ENCODE measurements at places on chromosomes 1 and 21. TPM values are rescaled to one million over a fixed set of nuclear protein-coding genes. Genes with fewer than 3 reads are reported as not detected.

DNA sequence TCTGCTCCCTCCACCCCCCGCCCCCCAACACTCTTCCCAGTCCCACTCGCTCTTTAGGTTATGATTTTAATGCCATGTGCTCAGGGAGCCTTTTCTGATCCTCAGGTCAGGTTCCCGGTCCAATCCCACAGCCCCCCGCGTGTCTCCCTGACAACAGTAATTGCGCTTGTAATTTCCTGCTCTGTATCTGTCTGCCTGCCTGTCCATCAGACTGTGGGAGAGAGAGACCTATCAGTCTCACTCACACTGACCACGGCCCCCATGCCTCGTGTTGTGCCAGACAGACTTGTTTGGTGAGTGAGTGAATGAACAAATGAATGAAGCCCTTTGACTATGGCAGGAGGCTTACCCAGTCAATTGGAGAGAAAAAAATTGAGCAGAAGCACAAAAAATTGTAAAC lies 50.8 kb upstream of the ECE1 start:
- peaks cover 78% of the 10 kb centered on the region for H3K4me1 ChIP-seq
- no peak for DNase-seq
- H3K4me3 ChIP-seq, result no peak overlapping the region

DNA sequence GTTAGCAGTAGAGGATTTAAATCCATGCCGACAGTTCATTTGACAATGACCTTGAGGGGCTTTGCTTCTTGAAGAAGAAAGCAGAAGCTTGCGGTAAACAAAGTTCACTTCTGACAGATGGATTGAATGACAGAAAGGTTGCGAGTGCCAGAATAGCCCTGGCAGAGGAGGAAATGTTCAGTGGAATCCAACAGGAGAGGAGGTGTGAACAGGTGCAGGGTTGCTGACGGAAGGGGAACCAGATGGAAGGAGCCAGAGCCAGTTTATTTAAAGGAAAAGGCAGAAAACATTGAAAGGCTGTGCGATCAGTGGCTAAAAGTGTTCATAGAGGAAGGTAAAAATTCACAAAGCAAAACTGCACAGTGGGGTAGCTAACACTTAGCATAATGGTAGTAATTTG lies 141.0 kb downstream of the SDCCAG8 start:
- peaks cover 2% of the 10 kb centered on the region for H3K4me1 ChIP-seq
- DNase-seq, result no peak
- H3K27me3 ChIP-seq, result no peaks in the 10 kb centered on the region
- no peak overlapping the region for H3K4me3 ChIP-seq
- H3K27ac ChIP-seq, result no peak overlapping the region

Gene GPR3
- total RNA-seq, result 1.1 TPM

- no peaks in the 10 kb centered on the region for H3K36me3 ChIP-seq
- no peak overlapping the region for H3K27ac ChIP-seq
- H3K4me3 ChIP-seq, result no peak overlapping the region
- no peaks in the 10 kb centered on the region for H3K27me3 ChIP-seq
- no peaks in the 10 kb centered on the region for H3K4me1 ChIP-seq
These were observed 40.3 kb upstream of the ARHGEF16 start for GRCh38 chr1:3413975-3414710.
